ENCODE measurements at places on chromosomes 1 and 21. TPM values are rescaled to one million over a fixed set of nuclear protein-coding genes. Genes with fewer than 3 reads are reported as not detected.

GRCh38 chr1:44941424-44942324 lies 44.7 kb downstream of the EIF2B3 start:
- H3K27ac ChIP-seq = no peak overlapping the region
- H3K4me1 ChIP-seq = peaks cover 2% of the 10 kb centered on the region
- DNase-seq = no peak
- no peak overlapping the region for H3K4me3 ChIP-seq

GRCh38 chr1:10803971-10804820 lies 7.8 kb upstream of the CASZ1 start:
- no peaks in the 10 kb centered on the region for H3K36me3 ChIP-seq
- H3K27me3 ChIP-seq = no peaks in the 10 kb centered on the region
- H3K4me1 ChIP-seq = peaks cover 9% of the 10 kb centered on the region
- peak overlapping the region; percentile 85 for H3K27ac ChIP-seq
- H3K4me3 ChIP-seq = no peak overlapping the region

GRCh38 chr1:235876402-235876841 lies 9.7 kb upstream of the LYST start:
- no peak overlapping the region for H3K4me3 ChIP-seq
- no peaks in the 10 kb centered on the region for H3K27me3 ChIP-seq
- no peak overlapping the region for H3K27ac ChIP-seq
- no peaks in the 10 kb centered on the region for H3K4me1 ChIP-seq

DNA sequence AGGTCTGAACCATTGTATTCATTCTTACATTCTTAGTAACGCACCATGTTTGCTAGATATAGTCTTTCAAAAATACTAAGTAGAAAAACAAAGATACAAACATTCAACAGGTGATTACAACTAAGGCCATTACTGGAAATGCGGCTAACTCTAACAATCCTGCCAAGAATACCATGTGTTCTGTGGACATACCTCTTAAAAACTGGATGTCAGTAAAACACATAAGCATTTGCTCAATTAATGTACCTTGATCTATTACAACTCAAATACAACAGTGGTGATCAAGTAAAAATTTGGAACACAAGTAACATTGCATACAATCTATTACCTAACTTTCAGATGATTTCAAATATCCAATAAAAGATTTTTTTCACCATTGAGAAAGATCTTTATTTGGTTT lies 15.4 kb downstream of the ANGPTL3 start:
- H3K27me3 ChIP-seq = no peaks in the 10 kb centered on the region
- H3K36me3 ChIP-seq = no peaks in the 10 kb centered on the region
- H3K27ac ChIP-seq = no peak overlapping the region
- no peak for DNase-seq
- H3K4me3 ChIP-seq = no peak overlapping the region

- no peak overlapping the region for H3K27ac ChIP-seq
- H3K27me3 ChIP-seq = no peaks in the 10 kb centered on the region
- no peaks in the 10 kb centered on the region for H3K36me3 ChIP-seq
Measured at GRCh38 chr1:5993556-5994491, 1.6 kb upstream of the NPHP4 start.

DNA sequence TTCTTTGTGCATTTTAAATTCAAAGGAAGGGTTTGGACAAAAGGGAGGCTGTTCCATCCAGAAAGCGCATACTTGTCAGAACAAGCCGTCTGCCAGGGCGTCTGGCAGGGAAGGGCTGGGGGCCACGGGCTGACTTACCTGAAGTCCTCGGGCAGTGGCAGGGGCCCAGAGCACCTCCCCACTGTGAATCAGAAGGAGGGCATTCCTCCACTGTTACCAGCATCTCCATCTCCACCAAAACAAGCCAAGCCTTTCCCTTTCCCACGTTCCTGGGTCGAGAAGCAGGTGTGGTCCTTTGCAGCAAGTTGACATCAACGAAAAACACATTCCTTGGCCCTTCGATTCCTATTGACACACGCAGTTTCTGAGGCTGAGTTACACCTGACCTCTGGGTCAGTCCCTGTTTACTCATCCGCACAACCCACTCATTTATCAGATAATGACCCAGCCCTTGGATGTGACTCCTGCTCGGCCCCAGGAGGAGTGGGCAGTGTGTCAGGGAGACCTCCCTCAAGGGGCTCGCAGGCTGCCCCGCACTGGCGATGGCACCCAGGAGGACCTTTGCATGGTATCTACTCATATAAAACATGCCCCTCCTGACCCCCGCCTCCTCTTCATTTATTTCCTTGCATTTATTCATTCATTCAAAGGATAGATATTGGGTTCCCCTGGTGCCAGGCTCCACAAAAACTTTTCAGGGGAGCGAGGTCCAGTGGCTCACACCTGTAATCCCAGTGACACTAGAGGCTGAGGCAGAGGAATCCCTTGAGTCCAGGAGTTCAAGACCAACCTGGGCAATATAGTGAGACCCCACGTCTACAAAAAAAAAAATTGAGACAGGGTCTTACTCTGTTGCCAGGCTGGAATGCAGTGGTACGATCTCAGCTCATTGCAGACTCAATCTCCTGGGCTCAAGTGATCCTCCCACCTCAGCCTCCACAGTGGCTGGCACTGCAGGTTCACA lies 60.2 kb downstream of the TOMM20 start:
- peak overlapping the region; percentile 57 for H3K27ac ChIP-seq
- DNase-seq = peak; percentile 87
- no peaks in the 10 kb centered on the region for H3K4me1 ChIP-seq
- no peaks in the 10 kb centered on the region for H3K36me3 ChIP-seq
- H3K4me3 ChIP-seq = no peak overlapping the region

- H3K27me3 ChIP-seq = no peaks in the 10 kb centered on the region
- H3K4me3 ChIP-seq = no peak overlapping the region
- DNase-seq = no peak
- no peaks in the 10 kb centered on the region for H3K4me1 ChIP-seq
Measured at GRCh38 chr1:20336105-20336605, 45.5 kb downstream of the VWA5B1 start.

DNA sequence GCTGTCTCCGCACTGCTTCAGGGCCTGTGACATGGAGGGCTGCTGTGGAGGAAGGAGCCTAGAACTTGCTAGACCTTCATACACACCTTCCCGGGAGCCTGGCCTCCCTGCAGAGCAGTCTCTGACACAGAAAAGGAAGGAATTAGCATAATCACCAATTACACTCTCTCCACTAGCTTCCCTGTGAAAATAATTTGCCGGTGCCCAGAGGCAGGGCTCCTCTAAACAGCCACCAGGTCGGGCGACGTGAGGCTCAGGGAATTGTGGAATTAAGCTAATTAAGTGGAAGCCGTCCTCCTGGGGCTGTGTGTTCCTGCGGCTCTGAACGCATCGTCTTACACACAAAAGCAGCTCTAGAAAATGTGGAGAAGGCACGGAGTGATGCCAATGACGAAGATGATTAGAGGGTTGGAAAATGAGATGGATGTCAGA lies 82.6 kb downstream of the NENF start:
- H3K27me3 ChIP-seq = no peaks in the 10 kb centered on the region
- H3K27ac ChIP-seq = no peak overlapping the region
- no peak for DNase-seq
- H3K4me3 ChIP-seq = no peak overlapping the region
- H3K36me3 ChIP-seq = no peaks in the 10 kb centered on the region
- no peaks in the 10 kb centered on the region for H3K4me1 ChIP-seq

The KRTAP10-11 gene
- not detected for total RNA-seq

The LRRN2 gene
- total RNA-seq = 15.3 TPM

Data from prostate gland (tissue), 2 donors.